ENCODE measurements at places on chromosomes 3 and 15. TPM values are rescaled to one million over a fixed set of nuclear protein-coding genes. Genes with fewer than 3 reads are reported as not detected.

The ASB7 gene
- 18.0 TPM for total RNA-seq

The THUMPD3 gene
- 22.2 TPM for total RNA-seq

The UBA3 gene
- 58.5 TPM for total RNA-seq

The CDHR4 gene
- not detected for total RNA-seq

The XCR1 gene
- total RNA-seq = not detected

The CAMP gene
- not detected for total RNA-seq

The FBXO45 gene
- 10.8 TPM for total RNA-seq

The RASL12 gene
- total RNA-seq = not detected

The MYRIP gene
- total RNA-seq = 17.2 TPM

The ADAM10 gene
- total RNA-seq = 203 TPM

The RAB6B gene
- 0.98 TPM for total RNA-seq

The VPS18 gene
- total RNA-seq = 64.7 TPM

The CYP11A1 gene
- 0.10 TPM for total RNA-seq

The HACD3 gene
- 90.8 TPM for total RNA-seq

The CELSR3 gene
- total RNA-seq = 0.65 TPM

The MELTF gene
- total RNA-seq = 5.3 TPM

The CYP1A1 gene
- total RNA-seq = 10.5 TPM

The SCN11A gene
- total RNA-seq = under 0.01 TPM

The ATP11B gene
- total RNA-seq = 63.7 TPM

The SACM1L gene
- 23.5 TPM for total RNA-seq

The GOLGA8O gene
- total RNA-seq = 0.67 TPM

The KLHL6 gene
- total RNA-seq = 11.7 TPM

The CACNA2D3 gene
- total RNA-seq = not detected

The ITPKA gene
- total RNA-seq = 1.6 TPM

The IL17RC gene
- total RNA-seq = 28.4 TPM

The CD86 gene
- not detected for total RNA-seq

The ETV5 gene
- total RNA-seq = 55.9 TPM

The NPAP1 gene
- not detected for total RNA-seq

The KLHL40 gene
- not detected for total RNA-seq

The DNAH12 gene
- total RNA-seq = under 0.01 TPM

The NANOGP8 gene
- total RNA-seq = 0.38 TPM

The PLA2G4E gene
- total RNA-seq = not detected

The SLC35A5 gene
- total RNA-seq = 60.6 TPM

The FYCO1 gene
- total RNA-seq = 20.9 TPM

The SENP8 gene
- total RNA-seq = 1.3 TPM

The PSTPIP1 gene
- not detected for total RNA-seq

The MEIS2 gene
- total RNA-seq = 10.1 TPM

The THAP10 gene
- 2.8 TPM for total RNA-seq

The CACNA1D gene
- total RNA-seq = not detected

The UBE2E2 gene
- 73.8 TPM for total RNA-seq

The TMEM212 gene
- not detected for total RNA-seq

The P2RY14 gene
- total RNA-seq = not detected

The CHMP2B gene
- 31.8 TPM for total RNA-seq

The TEX9 gene
- total RNA-seq = 1.3 TPM

The SPINT1 gene
- total RNA-seq = 3.2 TPM

The TF gene
- under 0.01 TPM for total RNA-seq

The GPD1L gene
- 9.5 TPM for total RNA-seq

The NCEH1 gene
- total RNA-seq = 18.6 TPM

The SEMA4B gene
- total RNA-seq = 7.5 TPM
